ENCODE measurements at places on chromosomes 7 and 10.

GRCh38 chr7:148079206-148080080 is 511.1 kb upstream of the C7orf33 start:
- DNase-seq: no peak

DNA sequence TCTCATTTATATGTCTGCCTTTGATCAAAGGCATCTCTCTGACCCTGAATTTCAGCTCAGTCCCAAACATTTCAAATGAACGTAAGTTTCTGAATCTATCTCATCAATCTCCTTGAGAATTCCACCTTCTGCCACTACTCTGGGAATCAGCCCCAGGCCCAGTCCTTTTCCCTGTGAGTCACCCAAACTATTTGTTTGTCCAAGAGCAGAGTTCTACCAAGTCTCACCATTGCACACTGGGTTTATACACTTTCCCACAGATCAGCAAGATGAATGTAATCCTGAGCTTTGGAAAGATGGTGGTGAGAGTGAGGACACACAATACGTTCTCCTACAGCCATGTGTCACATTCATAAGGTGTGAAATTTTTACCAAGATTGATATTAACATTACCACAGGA is 251.3 kb upstream of the VWC2 start:
- no peak for DNase-seq

GRCh38 chr10:75600833-75601232 is 169.4 kb downstream of the LRMDA start:
- no peak for DNase-seq

DNA sequence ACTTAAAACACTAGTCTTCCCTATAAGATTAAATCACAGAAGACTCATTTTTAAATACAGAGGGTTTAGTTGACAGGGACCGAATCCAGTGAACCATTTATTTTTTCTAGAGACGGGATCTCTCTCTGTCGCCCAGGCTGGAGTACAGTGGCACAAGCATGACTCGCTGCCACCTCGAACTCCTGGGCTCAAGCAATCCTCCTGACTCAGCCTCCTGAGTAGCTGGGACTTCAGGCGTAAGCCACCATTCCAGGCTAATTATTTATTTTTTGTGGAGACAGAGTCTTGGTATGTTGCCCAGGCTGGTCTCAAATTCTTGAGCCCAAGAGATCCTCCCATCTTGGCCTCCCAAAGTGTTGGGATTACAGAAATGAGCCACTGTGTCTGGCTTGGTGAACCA is 20.9 kb upstream of the LYZL1 start:
- DNase-seq: no peak

GRCh38 chr7:2941216-2941859 is 97.2 kb upstream of the GNA12 start:
- DNase-seq: peak; percentile 79

GRCh38 chr7:142804728-142805207 is 34.0 kb downstream of the PRSS2 start:
- no peak for DNase-seq

DNA sequence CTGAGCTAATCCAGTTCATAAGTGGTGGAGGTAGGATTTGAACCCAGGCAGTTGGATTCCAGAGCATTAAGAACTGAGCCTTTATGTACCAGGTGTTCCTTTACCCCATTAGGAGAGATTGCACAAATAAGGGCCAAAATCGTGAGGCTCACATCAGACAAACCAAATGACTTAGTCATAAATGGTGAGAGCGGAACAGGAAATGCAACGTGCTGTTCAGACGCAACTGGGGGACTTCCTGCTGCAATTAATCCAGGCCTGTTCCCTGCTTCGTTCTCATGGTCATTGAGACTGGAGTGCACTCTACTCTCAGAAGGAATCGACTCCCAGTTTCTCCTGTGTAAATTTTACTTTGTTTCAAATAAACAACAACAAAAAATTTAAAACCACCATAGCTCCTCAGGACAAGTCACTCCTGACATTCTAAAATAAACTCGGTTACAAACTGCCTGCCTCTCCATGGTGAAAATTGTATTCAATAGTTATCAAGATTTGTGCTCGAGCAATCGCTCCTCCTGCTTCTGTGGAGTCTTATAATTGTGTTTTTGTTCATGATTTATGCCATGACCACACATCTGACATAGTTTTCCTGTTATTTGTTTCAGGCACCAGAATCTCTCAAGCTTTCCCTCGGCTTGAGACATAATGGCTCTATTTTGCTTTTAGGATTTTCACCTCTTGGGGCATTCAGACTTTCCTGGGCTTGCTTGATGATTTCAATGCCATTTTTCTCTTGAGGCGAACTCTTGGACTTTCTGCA is 115.3 kb upstream of the BMPER start:
- no peak for DNase-seq

DNA sequence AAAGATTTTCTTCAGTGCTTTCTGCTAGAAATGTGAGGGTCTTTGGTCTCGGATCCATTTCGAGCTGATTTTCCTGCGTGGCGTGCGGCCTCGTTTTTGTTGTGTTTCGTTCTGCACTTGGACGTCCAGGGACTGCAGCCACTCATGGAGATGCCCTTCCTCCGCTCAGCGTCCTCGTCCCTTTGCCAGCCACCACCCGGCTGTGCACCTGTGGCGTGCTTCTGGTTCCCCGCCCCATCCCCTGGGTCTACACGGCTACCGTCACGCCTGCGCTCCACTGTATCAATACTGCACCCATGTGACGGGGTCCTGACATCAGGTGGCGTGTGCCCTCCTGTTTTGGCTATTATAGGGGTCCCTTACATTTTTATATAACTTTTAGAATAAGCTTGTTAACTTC is 42.7 kb upstream of the NKX6-2 start:
- no peak for DNase-seq

GRCh38 chr7:98175260-98175940 is 35.8 kb upstream of the BHLHA15 start:
- no peak for DNase-seq

GRCh38 chr10:74786126-74786525 is 40.3 kb upstream of the KAT6B start:
- no peak for DNase-seq

- no peak for DNase-seq
Observed at GRCh38 chr10:80870282-80870681, 332.6 kb downstream of the SH2D4B start.

- no peak for DNase-seq
Observed at GRCh38 chr7:158310924-158311666, 276.5 kb downstream of the PTPRN2 start.

GRCh38 chr7:104898434-104898833 is 115.6 kb upstream of the KMT2E start:
- DNase-seq: no peak

DNA sequence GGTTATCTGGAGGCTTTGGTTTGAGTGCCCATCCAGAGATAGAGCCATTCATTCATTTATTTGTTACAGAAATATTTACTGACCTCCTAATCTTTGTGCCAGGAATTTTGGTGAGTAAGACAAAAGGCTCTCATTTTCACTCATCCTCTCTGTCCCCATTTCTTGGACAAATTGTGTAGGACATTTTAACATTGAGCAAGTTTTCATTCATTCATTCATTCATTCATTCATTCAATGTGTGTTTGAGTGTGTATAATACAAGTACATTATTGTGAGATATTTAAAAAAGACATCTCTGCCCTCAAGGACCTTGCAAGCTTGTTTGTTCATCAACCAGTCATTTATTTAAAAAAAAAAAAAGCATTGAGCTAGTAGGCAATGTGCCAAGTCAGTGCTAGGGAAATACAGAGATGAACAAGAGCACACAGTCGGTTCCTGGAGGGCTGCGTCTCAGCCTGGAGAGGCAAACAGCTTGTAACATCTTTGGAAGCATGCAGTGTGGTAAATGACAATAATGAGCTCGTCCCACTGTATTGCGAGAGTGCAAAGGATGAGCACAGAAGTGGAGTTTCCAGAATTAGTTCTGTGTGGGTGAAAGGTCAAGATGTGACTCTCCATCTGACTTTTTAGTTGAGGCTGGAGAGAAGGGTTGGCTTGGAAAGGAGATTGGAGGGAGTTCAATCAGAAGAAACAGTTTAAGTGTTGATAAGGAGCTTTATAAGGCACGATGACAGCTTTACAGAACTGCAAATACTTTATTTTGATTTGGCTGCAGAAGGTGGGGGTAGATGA is 50.5 kb upstream of the HBP1 start:
- DNase-seq: peak; percentile 75

GRCh38 chr7:98352621-98353020 is 48.3 kb downstream of the BAIAP2L1 start:
- DNase-seq: no peak

DNA sequence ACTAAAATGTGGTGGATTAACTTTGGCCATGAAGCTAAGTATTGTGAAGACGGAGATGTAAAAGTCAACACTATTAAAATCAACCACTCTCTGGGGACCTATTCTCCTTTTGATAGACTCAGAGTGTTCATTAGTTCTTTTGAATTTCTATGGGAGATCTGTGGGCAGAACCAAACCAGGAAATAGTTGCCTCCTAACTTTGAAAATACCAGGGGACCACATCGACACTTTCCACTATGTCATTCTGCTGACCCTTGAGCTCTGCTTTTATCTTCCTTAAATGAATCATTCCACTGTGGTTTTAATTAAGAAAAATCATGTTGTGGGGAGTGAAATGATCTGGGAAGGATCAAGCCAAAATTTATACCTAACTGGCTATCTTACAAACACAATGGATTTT is 960.5 kb downstream of the GATA3 start:
- DNase-seq: no peak

- DNase-seq: no peak
Observed at GRCh38 chr7:31256506-31256905, 84.0 kb downstream of the NEUROD6 start.

DNA sequence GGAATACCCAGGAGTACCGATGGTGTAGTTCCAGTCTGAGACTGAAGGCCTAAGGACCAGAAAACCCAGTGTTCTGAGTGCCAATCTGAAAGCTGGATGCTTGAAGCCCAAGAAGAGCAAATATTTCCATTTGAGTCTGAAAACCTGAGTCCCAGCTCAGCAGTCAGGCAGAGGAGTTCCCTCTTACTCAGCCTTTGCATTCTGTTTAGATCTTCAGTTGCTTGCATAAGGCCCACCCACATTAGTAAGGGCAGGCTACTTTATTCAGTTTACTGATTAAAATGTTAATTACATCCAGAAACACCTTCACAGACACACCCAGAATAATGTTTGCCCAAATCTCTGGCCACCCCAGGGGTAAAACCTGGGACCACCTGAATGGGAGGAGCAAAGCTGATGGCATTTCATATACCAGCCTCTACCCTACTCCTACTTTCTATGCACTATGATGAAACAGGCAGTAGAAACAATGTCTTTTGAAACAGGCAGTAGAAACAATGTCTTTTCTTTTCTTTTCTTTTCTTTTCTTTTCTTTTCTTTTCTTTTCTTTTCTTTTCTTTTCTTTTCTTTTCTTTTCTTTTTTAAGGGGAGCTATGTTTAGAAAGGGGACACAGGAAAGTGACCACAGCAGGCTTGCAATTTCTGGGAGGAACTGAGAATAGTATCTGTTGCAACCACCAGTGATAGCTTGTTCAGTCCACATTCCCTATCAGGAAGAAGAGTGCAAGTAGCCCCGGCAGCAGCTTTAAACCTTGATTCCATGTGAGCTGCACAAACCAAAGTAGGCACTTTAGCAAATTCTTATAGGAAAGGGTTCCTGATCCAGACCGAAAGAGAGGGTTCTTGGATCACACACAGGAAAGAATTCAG is 30.6 kb downstream of the FAM237B start:
- peak; percentile 21 for DNase-seq

GRCh38 chr10:48682265-48682664 is 2.4 kb upstream of the WDFY4 start:
- no peak for DNase-seq

- no peak for DNase-seq
Observed at GRCh38 chr7:19585761-19586160, 123.1 kb downstream of the POLR1F start.

- no peak for DNase-seq
Observed at GRCh38 chr7:135775230-135775629, 26.6 kb upstream of the FAM180A start.

- DNase-seq: peak; percentile 69
Observed at GRCh38 chr10:11595395-11595692, 16.1 kb downstream of the USP6NL start.
